ENCODE measurements at places on chromosomes 5 and 9.

GRCh38 chr5:161481922-161482321 lies 64.6 kb downstream of the GABRB2 start:
- no peak for DNase-seq

GRCh38 chr9:113962396-113962795 lies 86.3 kb downstream of the ZNF618 start:
- no peak for DNase-seq

DNA sequence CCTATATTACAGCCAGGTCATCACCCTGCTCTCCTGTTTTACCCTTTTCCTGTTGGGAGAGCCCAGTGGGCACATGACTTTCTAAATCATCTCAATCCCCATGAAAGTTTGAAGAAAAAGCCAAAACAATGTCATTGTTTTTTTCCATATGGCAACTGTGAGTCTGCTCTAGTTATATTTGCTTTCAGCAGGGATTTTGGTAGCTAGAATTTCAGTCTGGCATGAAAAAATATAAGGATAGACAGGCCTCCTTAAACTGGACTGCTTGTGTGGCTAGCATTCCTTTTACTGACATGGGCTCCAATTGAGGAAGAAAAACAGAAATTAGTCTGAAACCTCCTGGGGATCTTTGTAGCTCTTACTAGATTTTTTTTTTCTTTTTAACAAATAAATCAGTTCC lies 25.6 kb downstream of the MOCS2 start:
- DNase-seq, result no peak

DNA sequence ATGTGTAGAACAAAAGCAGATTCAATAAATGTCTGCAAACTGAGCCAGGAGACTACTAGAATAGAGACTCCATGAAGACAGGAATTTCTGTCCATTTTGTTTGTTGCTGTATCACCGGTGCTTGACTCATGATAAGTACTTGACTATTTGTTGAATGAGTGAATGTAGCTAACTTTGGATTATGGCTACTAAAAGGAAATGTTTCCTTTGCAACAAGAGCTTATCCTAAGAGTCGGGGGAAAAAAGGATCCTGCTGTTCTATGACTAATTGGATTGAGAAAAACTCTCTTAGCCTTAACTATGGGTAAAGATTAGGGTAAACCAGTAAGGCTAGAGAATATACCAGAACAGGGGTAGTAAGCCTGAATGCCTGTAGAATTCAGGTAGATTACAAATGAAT lies 3.5 kb downstream of the PAIP1 start:
- no peak for DNase-seq

DNA sequence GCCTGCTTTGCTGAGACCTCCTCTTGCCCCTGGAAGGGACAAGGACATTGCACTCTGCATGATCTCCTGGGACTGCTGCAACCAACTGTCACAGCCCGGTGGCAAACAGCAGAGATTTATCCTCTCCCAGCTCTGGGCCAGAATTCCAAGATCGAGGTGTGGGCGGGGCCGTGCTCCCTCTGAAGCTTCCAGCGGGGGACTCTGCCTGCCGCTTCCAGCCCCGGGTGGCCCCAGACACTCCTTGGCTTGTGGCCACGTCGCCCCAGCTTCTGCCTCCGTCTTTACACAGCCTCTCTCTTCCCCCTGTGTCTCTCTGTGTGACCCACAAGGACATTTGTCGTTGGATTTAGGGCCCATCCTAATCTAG lies 67.1 kb downstream of the COL5A1 start:
- no peak for DNase-seq

GRCh38 chr5:39409033-39409432 lies 15.7 kb downstream of the DAB2 start:
- no peak for DNase-seq

GRCh38 chr9:20623748-20624124 lies 1.4 kb upstream of the MLLT3 start:
- no peak for DNase-seq

- peak; percentile 69 for DNase-seq
Observed at GRCh38 chr5:163623986-163624385, 118.6 kb downstream of the MAT2B start.

GRCh38 chr5:106521701-106522100 lies 1149.0 kb downstream of the EFNA5 start:
- DNase-seq, result no peak

- DNase-seq, result no peak
Observed at GRCh38 chr9:83005361-83005760, 57.6 kb downstream of the RASEF start.

GRCh38 chr9:4740638-4741364 lies at the start of gene AK3:
Gene AK3 (minus strand): TSS chr9:4741202. CDS start chr9:4741087, 115 bp downstream.
- DNase-seq, result peak; percentile 32

DNA sequence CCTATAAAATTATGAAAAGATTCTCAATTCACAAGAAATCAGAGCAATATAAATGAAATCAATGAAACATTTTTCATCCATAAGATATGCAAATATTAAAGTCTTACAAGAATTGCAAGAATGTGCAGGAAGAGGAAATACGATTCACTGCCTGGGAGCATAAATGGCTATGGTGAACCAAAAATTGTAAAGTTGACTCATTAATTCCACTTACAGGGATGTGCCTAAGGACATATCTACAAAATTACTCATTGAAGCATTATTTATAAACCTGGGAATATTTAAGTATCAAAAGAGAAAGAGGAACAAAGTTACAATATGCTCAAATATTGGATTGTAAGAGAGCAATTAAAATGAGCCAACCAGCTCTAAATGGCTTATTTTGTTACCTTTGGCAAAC lies 6.9 kb upstream of the NIPSNAP3A start:
- DNase-seq, result no peak

DNA sequence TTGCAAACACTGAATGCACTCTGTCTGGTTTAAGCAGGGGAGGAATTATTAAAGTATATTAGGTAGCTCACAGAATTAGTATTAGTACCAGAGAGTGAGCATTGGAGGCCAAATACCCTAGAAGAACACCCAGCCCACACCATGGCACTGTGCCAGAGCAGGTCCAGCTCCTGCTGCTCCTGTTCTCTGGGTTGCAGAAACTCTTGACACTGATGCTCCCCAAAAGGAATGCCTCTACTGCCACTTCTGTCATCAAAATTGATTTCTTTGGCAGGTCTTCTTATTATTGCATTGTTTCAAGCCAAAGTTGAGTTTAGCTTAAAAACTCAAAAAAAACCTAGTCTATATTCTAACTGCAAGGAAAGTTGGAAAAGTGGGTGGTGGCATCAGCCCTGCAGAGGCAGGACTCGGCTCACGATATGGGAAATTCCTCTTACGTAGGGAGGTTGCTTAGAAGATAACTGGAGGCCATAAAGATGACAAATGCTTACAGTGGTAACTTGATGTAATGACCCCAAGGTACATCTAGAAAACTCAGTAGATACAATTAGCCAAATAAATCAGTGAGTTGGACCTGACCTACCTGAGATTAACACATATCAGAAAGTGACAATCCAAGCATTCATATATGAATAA lies 123.4 kb downstream of the CD180 start:
- no peak for DNase-seq

DNA sequence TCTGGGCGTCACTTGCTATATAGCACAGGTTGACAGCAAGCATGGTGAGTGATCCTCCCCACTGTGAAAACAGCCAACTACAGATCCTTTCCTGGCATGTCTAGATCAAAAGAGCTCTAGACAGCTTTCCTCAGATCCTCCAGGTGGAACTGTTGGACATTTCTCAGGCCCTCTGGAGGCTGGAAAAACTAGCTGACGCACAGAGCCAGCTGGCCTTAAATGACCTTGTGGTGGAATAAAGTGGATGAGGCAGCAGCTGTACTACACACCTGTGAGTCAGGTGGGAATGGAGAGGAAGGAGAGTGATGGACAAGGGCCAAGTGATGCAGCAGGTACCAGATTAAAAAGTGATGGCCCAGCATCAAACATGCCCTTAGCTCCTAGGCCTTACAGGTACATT lies 172.7 kb downstream of the TRIM32 start:
- no peak for DNase-seq

- DNase-seq, result no peak
Observed at GRCh38 chr5:81848362-81848880, 97.5 kb upstream of the SSBP2 start.

GRCh38 chr9:30160570-30160969 lies 2223.9 kb upstream of the ACO1 start:
- DNase-seq, result no peak

- no peak for DNase-seq
Observed at GRCh38 chr9:109304347-109304746, 16.5 kb downstream of the EPB41L4B start.

GRCh38 chr5:34556509-34556782 lies 99.7 kb upstream of the RAI14 start:
- no peak for DNase-seq

DNA sequence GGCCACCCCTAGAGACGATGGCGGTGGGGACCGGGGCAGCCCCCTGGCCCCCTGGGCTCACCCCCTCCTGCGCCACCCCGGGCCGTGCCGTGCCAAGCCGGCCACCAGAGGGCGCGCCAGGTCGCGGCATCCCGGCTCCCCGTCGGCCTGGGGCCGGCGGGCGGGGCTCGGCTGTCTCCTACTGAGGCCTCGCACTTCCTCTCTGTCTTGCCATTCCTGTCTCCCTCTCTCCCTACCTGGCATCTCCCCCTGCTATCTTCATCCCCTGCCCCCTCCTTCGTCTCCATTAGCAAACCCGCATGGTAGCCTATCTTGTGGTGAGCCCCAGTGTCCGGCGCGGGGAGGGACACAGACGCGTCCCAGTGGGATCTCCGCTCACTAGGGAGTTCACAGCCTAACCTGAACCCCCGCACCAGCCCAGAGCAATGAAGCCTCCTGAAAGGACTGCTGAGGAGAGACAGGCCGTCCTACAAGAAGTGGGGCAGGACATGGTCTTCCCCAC lies 29.8 kb upstream of the FABP6 start:
- DNase-seq, result peak; percentile 19

DNA sequence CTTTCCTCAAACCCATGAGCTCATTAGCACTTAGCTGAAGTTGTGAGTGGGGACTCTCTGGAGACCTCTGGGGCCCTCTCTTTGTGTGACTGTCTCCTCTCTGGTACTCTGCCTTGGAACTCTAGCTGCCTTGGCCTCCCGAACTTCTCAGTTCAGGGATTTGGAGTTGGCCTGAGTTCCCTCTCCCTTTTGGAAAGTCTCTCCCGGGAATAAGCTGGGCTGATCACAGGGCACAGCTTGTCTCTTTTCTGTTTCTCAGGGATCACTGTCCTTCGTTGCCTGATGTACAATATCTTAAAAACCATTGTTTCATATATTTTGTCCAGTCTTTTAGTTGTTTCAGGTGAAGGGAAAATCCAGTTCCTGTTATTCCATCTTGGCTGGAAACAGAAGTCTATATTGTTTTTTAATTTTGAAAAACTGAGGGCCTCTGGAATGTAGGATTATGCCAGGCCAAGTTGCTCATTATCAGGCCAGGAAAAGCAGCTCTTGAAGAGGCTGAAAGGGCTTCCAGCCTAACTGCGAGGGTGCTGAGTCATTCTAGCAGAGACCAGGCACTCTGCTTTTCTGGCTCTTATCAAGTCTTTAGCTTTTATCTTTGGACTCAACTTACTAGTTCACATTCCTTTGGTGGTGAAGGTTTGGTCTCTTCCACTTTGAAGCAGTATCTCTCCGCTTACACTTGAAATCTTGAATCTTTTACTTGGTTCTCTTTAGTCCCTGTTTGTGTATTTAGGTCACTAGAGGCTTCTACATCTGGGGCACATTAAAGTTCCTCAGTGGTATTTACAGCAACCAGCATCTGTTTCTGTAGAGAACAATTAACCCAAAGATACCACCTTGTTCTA lies 8.4 kb upstream of the RGS3 start:
- no peak for DNase-seq

- no peak for DNase-seq
Observed at GRCh38 chr5:168005936-168006335, 285.5 kb upstream of the WWC1 start.

DNA sequence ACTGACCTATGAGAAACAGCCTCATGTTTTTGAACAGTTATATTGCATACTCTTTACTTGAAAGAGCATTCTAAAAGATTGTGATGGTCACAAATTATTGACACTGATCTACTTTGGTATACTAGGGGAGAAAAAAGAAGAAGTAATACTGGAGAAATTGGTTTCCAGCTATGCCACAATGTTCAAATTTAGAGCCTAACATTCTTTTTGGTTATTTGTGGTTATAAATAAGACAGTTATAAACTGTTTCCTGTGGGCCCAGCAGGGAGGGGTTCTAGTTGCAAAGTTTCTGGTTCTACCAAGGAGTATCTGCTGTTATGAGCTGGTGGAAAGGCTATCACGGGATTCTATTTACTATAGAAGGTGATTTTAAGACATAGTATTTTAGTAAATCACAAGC lies 4.8 kb downstream of the CWC27 start:
- DNase-seq, result no peak

DNA sequence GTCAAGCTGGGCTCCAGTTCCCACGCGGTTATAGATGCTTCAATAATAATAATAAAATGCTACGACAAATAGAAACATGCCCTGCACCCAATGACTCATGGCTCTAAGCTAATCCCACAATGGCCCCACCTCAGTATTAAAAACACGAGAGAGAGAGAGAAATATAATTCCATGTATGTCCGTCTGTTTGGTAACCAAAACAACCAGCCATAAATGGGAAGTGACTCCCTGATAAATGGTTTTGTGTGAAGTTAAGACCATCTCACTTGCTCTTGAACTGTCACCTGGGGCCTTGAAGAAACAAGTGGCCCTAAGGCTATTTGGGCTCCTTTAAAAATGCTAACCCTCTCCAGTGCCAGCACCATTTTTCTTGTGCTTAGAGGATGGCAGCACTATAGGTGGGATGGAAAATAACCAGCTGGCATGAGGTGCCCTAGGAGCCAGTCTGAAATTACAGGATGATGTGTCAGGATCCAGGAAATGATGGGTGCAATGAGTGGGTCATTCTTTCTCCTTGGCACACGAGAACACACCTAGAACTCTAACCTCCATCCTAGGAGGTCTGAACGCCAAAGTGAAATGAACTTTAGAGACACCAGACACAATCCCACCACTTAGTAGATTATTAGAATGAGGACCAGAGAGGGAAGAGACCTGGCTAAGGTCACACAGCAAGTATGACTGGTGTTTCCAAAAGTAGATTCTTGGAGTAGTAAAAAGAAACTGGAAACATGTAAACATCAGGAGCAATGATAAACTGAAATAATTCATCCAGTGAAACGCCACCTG lies 35.7 kb upstream of the ADRB2 start:
- no peak for DNase-seq

DNA sequence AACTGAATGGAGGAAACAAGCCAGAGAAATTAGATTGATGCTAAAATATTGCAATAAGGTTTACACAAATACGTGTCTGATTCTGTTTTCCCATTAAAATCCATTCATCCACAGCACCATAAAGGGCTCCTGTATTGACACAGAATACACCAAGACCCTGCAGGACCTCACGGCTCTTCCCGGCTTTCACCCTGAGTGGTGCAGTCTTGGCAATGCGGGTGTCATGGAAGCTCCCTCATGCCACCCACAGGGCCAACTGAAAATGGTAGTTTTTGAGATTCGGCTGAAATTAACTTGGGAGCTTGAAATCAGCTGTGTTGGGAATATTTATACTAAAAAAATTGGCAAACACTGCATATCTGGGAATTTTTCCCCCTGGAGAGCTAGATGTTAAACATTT lies 17.3 kb upstream of the EXOC3 start:
- DNase-seq, result no peak

- no peak for DNase-seq
Observed at GRCh38 chr5:151030379-151030778, 10.0 kb downstream of the GPX3 start.

- DNase-seq, result no peak
Observed at GRCh38 chr5:53067641-53068040, 41.9 kb downstream of the MOCS2 start.

- no peak for DNase-seq
Observed at GRCh38 chr9:100112677-100113336, 13.8 kb downstream of the INVS start.

GRCh38 chr9:133355881-133356357 lies 368 bp downstream of the SURF1 start:
- no peak for DNase-seq

- no peak for DNase-seq
Observed at GRCh38 chr5:8491254-8491653, 622.3 kb downstream of the MTRR start.
